Stimulated activated naive B cell treated with anti-CD40 and anti-IgM and Interleukin-4, amounts not matched to agents 10 μg/mL and 1 μg/mL and 100 μg/mL, for 72 hours (primary cell): ENCODE measurements at places on chromosomes 3 and 15.

- no peak for DNase-seq
Measured at GRCh38 chr15:65887565-65887964, 18.3 kb downstream of the RAB11A start.

DNA sequence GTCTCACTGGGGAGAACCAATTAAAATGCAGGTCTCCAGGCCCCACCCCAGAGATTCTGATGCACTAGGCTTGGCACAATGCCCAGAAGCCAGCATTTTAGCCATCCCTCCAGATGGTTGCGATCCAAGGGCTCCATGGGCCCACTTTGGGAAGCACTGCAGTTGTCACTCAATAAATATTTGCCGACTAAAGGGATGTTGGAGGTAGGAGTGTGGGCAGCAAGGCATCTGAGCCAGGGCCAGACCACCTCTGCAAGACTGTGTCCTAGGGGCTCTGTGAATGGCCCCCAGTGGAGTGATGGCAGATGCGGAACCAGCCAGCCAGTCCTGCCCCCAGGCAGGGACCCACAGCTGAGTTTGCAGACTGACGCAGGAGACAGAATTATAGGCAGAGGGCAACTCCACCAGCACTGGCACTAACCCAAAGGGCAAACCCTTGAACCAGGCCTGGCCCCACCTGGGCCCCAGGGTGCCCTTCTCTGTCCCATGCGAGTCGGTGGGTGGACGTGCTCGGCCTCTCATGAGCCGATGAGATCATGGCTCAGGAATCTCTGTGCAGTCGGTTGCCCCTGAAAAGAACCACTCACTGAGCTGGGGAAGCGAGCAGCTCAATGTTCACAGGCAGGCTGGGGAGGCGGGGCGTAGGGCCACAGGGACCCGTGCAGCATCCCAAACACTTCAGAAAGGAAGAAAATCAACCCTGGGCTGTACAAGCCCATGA is 49.7 kb downstream of the SEMA5B start:
- DNase-seq: no peak

DNA sequence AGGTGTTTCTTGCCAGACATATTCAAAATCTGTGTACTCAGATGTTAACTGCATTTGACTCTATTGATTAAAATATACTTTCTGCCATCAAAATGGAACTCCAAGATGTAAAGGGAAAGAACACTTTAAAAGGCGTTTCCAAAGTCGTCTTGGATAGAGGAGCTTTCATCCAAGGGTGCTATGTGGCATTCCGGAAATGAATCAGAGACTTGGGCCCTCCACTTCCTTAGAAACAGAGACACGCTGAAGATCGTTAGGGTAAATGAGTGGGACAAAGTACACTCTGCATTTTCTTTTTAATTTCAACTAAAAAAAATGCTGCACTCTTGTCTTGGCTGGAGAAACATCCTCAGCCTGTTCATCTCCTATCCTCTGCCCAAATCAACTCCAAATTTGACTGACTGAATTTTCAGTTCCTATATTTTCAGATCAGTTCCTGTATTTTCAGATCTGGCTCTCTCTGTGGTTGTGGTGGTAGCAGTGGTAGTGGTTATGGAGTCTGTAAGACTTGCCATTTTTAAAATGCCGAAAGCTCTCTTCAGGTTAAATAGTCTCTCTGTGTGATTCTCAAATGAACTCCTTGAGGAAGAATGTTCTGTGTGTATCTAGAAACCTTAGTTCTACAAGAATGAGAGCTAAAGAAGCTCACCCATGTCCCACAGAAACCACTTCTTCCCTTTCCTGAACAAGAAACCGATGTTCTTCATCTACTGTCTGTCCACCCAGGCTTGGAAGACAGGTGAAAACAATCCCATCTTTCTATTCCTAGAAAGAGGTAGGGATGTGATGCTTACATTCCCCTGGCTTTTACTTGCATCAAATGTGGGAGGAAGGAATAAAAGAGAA is 156.8 kb upstream of the ICE2 start:
- DNase-seq: peak; percentile 36

GRCh38 chr3:196740481-196741248 is 1.0 kb downstream of the PAK2 start:
- DNase-seq: no peak

DNA sequence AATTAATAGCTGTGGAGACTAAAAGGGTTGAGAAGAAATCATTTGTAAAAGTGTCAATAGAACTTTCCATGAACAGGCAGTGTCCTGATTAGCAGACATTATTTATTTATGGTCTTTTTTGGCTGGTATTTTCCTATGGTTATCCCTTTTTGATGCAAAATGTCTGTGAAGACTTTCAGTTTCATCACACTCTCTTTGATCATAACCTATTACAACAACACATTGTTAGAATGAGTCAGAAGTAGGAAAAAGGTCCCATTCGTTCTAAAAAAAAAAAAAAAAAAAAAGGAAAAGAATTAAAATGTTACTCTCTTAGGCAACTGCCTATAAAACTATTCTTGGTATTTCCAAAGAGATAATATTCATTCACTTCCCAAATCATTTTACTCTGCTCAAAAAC is 62.1 kb downstream of the SLC49A4 start:
- no peak for DNase-seq

DNA sequence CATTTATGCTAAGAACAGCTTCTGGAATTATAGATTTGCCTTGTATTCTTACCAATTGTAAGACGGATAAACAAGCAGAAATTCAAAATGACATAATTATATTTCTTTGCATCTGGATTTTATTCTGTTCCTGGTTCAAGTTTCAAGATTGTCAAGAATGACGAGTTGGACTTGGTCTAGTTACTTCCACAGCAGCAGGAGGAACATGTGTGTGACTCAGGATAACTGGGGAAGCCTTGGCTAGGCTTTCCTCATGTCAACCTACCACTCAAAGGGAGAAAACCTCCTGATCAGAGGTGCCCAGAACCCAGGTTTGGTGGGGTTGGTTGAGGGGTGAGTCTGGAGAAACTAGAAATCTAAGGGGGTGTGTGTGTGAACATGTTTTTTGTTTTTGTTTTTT is 259.7 kb downstream of the SOX2 start:
- DNase-seq: no peak

DNA sequence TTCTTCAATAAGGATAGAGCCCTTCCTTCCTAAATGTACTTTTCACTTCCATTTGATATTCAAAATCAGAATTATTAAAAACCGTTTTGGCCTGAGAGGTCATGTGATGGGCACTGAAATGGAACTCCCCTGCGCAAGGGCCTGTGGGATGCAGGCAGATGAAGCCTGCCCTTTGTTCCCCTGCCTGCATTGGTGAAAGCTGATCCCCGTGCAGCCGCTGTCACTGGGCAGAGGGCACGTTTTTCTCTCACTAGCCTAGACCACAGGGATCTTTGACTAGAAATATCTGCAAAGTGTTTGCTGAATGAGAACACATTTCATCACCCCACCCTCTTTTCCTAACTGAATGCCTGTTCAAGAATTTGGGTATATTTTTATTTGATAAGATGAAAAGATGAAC is 74.9 kb downstream of the TIPARP start:
- no peak for DNase-seq

DNA sequence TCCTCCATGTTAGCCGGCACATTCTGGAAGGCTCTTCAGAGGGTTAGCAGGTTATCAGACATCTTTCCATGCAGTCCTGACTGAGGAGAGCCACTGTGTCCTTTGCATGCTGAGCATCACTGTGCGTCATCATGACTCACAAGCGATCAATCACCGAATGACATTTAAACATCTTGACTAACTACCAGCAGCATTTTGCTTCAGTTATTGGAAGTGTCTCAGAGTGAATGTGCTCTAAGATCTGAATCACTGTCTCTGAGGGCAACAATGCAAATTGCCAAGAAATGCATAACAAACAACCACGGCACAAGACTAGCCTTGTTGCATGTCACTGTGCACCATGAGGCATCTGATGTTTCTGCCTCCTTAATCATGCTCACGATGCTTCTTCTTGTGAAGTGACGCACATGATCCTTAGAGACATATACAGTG is 18.3 kb upstream of the ATP8B4 start:
- no peak for DNase-seq

DNA sequence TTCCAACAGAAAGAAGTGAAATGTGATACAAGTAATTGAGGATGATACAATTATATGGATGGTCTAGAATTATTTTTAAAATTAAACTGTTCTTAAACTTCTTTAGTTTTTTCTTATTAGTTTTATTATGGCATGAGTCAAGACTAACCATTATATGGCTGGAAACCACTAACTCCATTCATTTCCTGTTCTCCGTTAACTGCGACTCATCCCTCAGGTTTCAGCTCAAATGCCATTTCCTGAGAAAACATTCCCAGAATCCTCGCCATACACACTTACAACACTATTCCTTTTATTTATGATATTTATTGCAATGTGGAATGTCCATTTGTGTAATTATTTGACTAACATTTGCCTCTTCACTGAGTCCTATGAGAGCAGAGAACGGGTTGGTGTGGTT is 394.1 kb downstream of the SOX2 start:
- DNase-seq: no peak

- no peak for DNase-seq
Measured at GRCh38 chr15:39497759-39498565, 82.9 kb upstream of the THBS1 start.

- no peak for DNase-seq
Measured at GRCh38 chr3:31668242-31668641, 135.5 kb downstream of the STT3B start.

GRCh38 chr15:51846463-51847230 is 17.2 kb downstream of the TMOD3 start:
- no peak for DNase-seq

DNA sequence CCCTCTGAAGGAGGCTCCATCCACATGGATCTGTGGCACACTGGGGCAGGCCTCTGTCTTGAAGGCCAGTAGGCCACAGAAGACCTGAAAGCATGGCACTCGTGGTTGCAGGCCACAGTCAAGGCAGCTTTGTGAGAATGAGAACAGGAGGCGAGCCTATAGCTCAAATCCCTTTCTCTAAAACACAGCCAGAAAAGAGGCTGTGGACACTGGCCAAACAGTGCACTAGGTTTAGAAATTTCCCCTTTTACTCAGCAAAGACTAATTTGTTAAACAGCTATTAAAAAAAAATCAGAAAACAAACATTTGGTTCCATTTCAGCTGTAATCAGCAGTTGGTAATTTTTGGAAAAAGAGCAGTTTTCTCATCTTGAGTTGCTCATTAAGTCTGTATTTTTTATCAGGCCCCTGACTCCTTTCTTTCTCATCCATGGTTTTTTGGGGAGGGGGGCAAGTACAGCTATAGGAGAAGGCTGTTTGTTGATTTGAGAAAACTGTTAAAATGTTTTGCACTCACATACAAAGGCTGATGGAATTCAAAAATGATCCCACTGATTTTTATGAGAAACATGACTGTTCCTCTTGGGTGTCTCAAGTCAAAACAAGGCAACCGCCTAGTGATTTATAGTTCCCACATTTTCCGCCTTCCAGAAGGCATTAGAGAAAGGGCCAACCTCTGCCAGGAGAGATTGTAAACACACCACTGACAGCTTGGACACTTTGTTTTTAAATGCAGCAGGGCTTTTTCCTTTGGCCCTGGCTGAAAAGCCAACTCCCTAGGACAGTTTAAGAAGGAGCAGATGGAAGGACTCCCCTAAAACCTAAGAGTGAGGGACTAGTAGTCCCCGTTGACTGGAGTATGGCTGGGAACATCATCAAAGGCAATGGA is 28.1 kb downstream of the PARP16 start:
- DNase-seq: no peak

GRCh38 chr3:143856252-143856970 is 8.1 kb upstream of the SLC9A9 start:
- no peak for DNase-seq

GRCh38 chr15:51755790-51756189 is 4.4 kb downstream of the TMOD2 start:
- DNase-seq: no peak

DNA sequence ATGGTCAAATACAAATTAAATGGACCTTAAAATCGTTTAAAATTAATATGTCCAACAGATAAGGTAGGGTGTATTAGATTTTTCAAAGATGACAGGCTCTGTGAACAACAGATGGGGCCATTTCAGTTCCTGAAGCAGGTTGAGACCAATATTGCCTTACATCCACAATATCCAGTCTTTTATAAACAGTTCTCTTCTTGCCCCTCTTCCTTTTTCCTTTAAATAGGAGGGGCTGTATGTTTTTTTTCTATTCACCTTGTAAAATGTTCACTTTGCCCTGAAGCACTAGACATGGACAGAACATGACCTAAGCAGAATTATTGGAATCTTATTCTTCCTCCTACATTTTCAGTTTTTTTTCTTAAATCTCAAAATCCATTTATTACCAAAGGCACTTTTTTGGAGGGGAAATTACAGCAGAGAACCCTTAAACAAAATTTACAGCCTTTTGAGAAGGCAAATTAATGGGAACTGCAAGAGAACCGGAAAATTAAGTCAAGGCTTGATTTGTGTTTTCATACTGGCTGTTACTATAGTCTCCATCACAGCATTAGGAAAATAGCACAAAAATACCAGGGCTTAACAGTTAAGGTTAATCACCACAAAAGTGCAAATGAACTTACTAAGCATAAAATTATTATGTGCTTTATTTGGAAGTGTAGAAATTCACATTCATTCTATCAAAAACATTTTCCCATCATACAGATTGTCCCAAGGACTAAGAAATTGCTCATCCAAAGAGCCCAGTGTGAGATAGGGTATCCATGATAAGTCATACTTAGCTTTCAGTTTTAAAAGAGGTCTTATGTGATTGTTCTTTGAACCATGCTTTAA is 55.8 kb downstream of the CMSS1 start:
- DNase-seq: no peak

DNA sequence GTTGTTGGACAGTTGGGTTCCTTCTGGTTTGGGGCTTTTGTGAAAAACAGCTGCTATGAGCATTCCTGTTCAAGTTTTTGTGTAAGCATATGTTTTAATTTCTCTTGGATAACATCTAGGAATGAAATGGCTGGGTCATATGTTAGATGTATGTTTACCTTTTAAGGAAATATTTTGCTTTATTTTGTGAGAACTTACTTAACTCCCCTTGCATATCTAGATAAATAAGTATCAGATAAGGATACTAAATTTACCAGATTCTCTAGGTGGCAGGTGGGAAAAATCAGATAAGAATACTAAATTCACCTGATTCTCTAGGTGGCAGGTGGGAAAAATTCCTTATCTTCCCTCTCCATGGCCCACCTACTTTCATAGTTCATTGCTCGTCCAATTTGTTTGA is 1.1 kb upstream of the PLS1 start:
- no peak for DNase-seq

GRCh38 chr15:67137951-67138848 is 72.8 kb downstream of the SMAD3 start:
- no peak for DNase-seq

DNA sequence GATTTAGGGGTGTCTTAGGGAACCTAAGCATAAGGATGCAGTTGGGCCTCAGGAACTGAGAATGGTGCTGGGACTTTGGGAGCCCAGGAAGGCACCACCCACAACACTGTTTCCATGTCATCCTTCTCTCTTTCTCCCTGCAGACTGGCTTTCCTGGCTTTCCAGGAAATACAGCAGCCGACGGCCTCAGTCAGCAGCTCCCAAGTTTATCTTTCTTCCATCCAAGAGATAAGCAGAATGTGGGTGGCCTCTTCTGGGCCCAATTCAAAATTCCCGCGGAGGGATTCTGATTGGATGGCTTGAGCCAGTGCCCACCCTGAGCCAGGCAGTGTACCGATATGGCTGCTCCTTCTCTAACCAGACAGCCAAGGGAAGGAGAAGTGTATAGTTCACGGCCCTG is 4.5 kb upstream of the CLN6 start:
- no peak for DNase-seq
